Activated T-helper 1 cell treated with anti-CD3 and anti-CD28 coated beads, Interleukin-2, amount 50 U/mL, for 16 hours (primary cell): ENCODE measurements at places on chromosomes 7 and 10.

GRCh38 chr10:74814797-74815196, 11.6 kb upstream of the KAT6B start:
- no peak for DNase-seq

DNA sequence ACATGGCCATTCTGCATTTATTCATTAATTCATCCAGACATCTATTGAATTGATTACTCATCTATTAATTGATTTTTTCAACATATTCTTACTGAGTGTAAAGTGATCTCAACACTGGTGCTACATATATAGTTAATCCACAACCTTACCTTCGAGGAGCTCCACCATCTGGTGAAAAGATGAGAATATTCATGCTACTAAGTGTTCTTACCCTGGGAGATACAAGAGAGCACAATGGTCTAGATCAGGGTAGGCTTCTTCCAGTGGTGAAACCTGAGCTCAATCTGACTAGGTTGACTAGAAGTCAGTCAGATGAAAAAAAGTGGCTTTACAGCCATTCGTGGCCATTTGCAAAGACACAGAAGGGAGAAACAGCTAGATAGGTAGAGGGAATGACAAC, 507.4 kb downstream of the ANKRD7 start:
- no peak for DNase-seq

DNA sequence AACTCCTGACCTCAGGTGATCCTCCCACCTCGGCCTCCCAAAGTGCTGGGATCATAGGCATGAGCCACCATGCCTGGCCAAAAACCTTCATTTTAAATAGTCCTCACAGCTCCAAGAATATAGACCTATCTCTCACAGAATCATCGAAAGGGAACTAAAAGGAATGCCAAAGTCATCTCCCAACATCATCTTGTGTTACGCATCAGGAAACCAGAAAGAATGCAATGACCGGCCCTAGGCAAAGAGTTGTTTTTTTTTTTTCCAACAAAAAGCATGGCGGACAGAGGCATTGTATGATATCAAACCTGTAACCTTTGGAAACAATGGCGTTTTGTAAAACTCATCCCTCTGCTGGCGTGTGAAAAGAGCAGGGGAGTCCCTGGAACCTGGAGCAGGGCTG, 73.2 kb downstream of the FAM107B start:
- no peak for DNase-seq

GRCh38 chr10:130493021-130493420, 356.8 kb downstream of the GLRX3 start:
- DNase-seq = no peak

GRCh38 chr7:139603282-139603681, 79.8 kb downstream of the CLEC2L start:
- no peak for DNase-seq

- no peak for DNase-seq
Measured at GRCh38 chr7:21566094-21566493, 23.3 kb downstream of the DNAH11 start.

GRCh38 chr10:44557596-44558191, 172.8 kb upstream of the CXCL12 start:
- DNase-seq = no peak

- no peak for DNase-seq
Measured at GRCh38 chr7:108053250-108053649, 50.3 kb upstream of the LAMB1 start.

GRCh38 chr7:151796091-151796870, 80.6 kb downstream of the PRKAG2 start:
- DNase-seq = no peak
